ENCODE measurements at places on chromosomes 2 and 18. TPM values are rescaled to one million over a fixed set of nuclear protein-coding genes. Genes with fewer than 3 reads are reported as not detected.

GRCh38 chr18:55863876-55864275 is 275.9 kb upstream of the TCF4 start:
- no peak for DNase-seq

GRCh38 chr2:42925742-42926433 is 133.5 kb upstream of the HAAO start:
- no peak for DNase-seq

GRCh38 chr18:45680066-45680690 is 43.8 kb upstream of the SLC14A1 start:
- no peak for DNase-seq

DNA sequence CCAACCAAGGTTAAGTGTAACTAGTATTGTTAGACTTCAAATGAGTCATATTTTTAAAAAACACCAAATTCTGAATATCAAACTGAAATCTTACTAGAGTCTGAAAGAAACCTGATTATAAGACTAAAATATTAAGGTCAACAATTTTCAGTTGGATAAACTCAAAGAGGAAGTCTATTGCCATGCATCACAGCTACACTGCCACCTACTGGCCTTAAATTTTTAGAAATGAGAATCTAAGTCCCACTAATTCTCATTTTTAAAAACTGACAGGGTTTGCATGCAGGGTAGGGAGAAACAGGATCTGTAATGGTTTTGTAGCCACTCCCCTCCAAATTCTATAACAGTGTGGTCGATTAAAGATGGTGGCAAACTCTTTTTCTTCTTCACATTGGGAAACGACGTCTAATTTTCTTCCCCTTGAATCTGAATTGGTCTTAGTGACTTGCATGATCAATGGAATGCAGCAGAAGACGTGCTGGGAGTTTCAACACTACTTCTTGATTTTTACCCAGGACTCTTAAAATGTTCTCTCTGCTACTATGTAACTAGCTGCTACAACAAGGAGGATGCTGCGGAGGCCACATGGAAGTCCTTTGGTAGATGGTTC is 176.1 kb upstream of the SESTD1 start:
- no peak for DNase-seq

DNA sequence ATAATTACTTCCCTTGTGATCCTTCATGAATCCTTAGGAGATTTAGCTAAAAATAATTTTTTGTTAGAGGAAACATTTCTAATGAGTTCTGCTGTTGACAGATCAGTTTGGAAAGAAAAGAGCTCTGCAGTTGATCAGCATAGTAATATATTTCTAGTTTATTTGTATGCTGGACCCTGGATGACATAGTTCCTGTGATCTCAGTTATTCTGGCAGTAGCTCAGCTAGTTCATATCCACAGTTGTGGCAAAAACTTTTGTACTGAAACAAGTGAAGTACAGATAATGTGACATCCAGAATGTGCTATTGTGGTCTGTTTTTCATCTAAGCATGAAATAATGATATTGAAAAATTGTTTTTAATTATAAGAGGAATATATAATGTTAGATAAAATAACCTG is 33.7 kb downstream of the ABI2 start:
- DNase-seq, result no peak

- no peak for DNase-seq
Measured at GRCh38 chr2:111623380-111623779, 260.6 kb downstream of the ANAPC1 start.

DNA sequence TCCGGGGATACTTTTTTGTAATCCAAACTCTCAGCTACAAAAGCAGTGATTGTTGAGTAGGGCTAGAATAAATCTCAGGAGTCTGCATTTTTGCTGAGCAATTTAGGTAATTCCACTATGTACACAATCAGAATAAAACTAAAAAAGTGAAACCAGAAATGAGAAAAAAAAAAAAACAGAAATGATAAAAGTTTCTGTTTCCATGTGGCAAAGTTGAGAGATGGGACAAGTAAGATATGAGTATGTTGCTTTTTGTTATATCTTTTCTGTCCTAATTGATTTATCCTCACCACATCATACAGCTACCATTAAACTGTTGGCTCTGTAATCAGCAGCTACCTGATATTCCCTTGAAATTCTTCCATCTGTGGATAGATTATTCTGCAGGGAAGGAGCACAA is 92.7 kb downstream of the VWC2L start:
- no peak for DNase-seq

GRCh38 chr2:8441986-8442385 is 239.9 kb upstream of the ID2 start:
- DNase-seq, result no peak

DNA sequence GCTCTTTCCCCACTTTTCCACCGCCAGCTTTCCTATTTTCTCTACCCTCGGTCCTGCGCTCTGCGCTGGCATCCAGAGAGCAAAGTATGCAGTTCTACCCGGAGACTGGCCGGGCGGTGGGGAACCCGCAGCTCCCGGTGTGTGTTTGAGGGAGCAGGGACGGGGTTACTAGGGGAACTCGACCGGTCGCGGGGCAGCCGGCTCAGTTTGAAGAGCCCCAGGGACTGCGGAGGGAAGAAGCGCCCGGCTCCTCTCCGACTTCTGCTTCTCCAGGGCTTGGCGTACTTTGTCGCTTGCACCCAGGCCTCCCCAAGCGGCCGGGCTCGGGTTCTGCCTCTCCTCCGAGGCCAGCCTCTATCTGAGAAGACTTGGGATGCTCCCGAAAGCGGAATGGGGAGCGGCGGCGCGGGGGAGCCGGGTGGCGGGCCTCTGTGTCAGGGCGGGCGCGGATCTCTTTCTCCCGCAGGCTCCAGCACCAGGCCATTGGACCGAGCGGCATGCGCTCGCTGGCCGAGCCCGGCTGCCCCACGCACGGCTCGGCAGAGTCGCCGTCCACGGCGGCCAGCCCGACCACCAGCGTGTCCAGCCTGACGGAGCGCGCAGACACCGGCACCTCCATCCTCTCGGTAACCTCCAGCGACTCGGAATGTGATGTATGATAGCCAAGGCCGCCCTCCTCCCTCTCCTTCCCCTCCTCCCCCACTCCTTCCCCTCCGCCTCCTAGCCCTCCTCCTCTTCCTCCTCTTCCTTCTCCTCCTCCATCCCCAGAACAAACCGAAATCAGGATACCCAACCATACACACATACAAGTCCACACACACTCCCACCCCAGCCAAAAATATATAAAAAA is 2.8 kb downstream of the SIX3 start:
- no peak for DNase-seq

DNA sequence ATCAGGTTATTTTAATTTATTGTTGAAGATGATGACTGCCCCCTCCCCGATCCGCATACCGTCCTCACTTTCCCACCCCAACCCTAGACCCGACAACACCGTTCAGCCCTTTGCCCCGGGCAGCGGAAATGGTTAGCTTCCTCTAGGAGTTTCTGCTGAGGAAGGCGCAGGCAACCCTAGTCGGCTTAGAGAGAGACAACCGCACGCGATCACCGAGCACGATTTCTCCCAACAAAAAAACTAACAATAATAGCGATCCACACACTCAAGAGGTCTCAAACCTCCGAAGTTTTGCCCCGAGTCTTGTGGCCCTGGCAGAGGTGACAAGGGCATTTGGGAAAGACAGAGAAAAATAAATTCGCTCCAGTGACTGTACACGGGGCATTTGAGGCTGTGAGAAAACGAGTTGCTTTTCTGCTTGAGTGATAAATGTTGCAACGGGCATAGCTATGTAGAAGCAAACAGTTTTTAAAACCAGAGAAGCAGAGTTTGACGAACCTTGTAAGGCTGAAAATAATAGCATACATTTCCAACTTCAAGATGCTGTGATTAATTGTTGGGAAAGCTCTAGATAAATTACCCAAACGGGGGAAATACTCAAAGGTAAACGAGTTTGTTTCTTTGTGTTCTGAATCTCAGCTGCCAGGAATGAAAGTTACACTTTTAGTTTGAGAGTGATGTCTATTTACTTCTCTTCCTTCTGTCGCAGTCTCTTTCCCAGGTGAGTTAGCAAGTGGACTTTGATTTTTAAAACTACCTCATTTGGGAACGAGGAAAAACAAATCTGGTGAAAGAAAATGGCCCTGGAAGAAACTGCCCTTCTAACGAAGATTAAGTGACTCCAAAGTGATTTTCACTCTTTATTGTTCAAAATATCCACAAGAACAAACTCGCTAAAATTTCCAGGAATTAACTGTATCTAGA is 11.0 kb upstream of the SIX3 start:
- DNase-seq, result no peak

DNA sequence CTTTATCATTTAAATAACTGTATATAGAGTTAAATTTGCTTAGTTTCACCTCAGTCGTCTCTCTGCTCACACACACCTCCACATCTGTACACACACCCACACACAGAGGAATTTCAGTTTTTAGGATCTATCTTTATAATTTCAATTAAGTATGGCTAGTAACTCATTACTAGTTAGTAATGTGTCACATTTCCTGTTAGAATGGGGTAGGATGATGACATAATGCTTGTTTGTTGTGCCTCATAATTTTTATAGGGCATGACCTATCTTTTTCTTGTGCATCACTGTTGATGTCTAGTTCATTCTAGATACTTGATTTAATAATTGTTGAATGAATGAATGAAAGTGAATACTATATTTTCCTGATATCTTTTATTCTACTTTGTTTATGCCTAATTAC is 108.6 kb downstream of the AGPS start:
- DNase-seq, result no peak

- DNase-seq, result no peak
Measured at GRCh38 chr2:132844585-132844984, 174.6 kb upstream of the LYPD1 start.

GRCh38 chr2:143177096-143177786 is 48.0 kb downstream of the ARHGAP15 start:
- no peak for DNase-seq

DNA sequence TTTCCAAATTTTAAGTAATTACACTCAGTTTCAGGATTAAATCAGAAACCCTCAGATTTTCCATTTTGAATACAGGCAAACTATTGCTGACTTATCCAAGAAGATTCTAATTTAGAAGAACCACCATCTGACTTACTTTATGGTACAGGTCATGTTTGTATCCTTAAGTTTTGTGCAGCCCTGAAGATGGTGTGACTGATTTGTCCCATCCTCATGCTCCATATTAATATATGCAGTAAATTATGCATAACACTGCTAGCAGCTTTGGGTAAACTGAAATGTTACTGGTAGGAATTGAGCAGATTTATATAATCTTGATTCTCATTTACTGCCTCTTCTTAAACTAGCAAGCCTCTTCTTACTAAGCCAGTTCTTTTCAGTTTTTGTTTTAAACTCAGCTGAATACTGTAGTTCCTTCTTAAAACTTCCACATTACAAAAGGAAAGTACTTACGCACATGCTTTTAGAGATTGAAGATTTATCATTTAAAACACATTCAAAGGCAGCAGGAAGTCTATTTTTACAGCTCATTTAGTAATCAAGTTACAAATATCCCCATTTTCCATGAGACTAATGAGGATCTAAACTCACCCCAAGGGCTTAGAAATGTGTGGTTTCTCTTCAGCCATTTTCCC is 25.7 kb downstream of the MEX3C start:
- DNase-seq, result no peak

DNA sequence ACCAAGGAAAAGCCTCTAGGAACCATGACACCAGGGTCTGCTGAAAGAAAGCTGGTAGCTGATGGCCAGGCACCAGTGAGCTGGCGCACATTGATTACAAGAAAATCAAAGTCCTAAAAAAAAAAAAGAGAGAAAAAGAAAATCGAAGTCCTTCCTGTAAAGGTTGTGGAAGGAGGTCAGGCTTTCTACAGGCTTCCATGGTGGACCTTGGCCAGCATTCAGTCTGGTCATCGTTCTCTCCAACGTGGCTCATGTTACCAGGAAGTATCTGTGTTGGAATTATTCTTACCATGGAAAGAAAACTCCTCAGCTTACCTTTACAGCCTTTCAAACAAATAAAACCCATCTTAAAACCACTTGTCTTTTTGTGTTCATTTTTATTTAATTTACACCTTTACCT is 65.6 kb downstream of the CYB5A start:
- DNase-seq, result no peak

DNA sequence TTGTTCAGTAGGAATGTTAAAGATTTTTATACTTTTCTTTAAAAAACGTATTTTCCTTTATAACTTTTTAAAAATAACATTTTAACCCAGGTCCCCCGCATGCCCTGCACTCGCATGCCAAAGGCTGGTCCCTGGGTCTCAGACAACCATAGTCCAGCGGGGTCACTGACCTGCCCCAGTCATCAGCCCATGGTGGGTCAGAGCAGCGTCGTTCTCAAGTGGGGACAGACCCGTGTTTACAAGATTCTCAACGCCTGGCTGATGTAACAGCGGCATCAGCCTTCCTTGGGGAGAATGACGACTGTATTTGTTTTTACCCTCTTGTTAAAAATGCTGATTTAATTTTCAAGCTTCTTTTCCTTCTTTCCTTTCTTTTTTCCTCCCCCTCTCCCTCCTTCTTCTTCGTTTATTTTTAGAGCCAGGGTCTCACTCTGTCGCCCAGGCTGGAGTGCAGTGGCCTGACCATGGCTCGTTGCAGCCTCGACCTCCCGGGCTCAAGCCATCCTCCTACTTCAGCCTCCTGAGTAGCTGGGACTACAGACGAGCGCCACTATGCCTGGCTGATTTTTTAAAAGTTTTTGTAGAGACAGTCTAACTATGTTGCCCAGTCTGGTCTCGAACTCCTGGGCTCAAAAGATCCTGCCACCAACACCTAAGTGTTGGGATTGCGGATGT is 1.0 kb upstream of the EFHD1 start:
- DNase-seq, result no peak

- no peak for DNase-seq
Measured at GRCh38 chr2:73998451-73998850, 13.7 kb downstream of the TET3 start.

- DNase-seq, result no peak
Measured at GRCh38 chr18:59079264-59079663, 60.4 kb upstream of the SEC11C start.

- DNase-seq, result no peak
Measured at GRCh38 chr2:240918258-240919091, 12.3 kb downstream of the CROCC2 start.

GRCh38 chr2:43522177-43522576 is 73.7 kb downstream of the THADA start:
- no peak for DNase-seq

GRCh38 chr2:128580988-128581848 is 262.6 kb upstream of the HS6ST1 start:
- DNase-seq, result no peak

GRCh38 chr2:11560806-11561205 is 27.0 kb downstream of the GREB1 start:
- DNase-seq, result no peak

The C2orf66 gene
- 0.42 TPM for total RNA-seq

The KIAA2012 gene
- not detected for total RNA-seq

The PUS10 gene
- 5.9 TPM for total RNA-seq

The ASB18 gene
- not detected for total RNA-seq

The HRH4 gene
- 1.9 TPM for total RNA-seq

The IL36A gene
- not detected for total RNA-seq

The DSEL gene
- 0.03 TPM for total RNA-seq

The DPYSL5 gene
- not detected for total RNA-seq

All from activated T-helper 1 cell treated with anti-CD3 and anti-CD28 coated beads, Interleukin-12 subunit alpha, Interleukin-12 subunit beta, Interleukin-2, Interleukin-4 antibody, amounts not matched to agents 30 ng/mL and 10 ng/mL and 1 ng/mL, durations not matched to agents 14 hours and 24 hours and 36 hours (primary cell).